ENCODE measurements at places on chromosomes 2 and 18.

DNA sequence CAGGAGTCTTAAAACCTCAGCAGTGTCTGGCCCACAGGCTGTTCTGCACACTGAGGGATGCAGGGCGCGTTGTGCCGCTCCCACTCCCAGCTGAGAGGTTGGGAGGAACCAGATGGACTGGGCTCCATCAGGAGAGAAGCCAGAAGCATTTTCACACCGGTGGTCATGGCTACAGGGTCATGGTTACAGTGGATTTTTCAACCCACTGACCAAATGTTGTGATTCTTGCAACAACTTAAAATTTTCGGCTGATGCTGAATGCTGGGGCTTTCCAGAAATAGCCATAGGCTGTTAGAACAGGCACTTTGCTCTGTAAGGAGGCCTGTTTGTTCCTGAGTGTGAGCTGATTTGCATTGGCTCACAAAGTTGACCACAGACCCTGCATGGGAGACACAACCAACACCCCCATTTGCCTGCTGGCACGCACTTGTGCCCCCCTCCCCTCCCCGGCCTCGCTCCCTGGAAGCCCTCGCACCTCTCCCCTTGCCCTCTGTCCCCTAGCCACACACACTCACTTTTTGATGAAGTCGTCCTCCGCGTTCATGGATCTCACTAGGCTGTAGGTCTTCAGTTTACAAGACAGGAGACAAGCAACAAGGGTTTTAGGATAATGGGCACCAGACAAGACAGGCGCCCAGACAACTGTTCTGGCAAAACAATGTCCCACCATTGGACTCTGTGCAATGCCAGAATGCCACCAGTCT is 3.4 kb downstream of the LPIN1 start:
- no peak for DNase-seq

DNA sequence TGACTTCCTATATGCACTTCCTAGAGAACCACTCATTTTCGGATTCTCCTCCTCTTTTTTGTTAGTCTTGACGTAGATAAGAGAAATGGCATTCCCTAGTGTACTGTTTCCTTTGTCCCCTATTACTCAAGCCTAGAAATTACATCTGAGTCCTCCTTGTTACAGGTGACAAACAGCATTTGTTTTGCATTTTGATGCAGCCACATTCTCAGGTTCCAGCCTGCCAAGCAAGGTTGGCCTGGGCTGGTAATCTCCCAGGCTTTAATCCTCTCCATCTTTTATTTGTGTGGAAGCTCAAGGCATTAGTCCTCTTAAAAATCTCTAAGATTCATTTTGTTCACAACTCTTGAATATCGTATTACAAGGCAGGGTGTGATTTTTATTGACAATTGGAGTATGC is 318.0 kb upstream of the NRP2 start:
- no peak for DNase-seq

DNA sequence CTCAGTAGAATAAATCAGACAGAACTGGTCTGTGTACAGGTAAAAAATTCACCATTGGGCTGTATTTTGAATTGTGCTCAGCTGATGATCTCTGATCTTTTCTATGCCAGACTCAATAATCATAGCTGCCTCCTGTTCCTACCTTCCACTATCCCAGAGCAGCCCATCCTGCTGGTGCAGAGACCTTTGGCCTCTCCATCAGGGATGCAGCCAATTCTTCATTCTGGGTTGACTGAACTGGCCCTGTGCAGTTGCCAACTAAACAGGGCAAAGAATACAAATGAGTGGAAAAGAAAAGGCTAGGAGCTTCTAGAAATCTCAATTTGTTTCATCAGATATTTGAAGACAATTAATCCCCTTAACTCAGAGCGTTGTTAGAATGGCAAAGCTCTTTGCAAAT is 1781.3 kb upstream of the CELF4 start:
- DNase-seq, result no peak

DNA sequence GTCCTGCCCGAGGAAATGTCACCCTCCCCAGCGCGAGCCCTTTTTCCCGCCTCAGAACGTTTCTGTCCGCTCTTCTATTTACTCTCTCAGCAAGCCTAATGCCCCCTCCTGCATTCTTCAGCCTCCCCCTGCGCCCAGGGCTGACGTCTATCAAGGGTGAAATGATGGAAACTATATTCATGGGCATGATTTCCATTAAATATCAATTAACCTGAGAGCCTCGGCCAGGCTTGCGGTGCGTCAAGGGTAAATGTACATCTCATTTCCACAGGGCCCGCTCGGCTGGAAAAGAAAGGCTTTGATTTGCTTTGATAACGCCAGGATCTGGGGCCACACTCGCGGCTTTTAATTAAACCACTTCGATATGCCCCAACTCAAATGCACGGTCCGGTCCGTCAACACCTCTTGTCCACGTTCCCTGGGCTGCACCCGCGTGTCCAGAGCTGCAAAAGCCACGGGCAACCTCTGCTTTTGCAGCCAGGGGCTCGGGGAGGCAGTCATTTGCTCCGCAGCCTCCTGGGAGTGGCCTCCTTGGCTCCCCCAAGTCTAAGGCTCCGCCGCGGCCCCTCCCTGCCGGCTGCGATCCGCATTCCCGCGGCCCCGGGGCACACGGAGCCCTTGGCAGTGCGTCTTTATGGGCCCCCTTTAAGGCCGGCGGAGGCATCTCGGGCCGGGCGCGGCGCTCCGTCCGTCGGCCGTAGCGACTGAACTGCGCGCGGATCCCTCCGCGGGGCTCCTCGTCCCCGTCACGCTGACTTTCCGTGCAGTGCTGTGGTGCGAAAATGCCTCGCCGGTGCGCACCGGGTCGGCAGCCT is at the start of gene HOXD8:
TSS of gene HOXD8 (plus strand) at position 724 of the 815 bp plus-strand sequence. CDS start 662 bp downstream, outside the sequence.
- no peak for DNase-seq

GRCh38 chr2:211228559-211228958 is 672.2 kb downstream of the CPS1 start:
- no peak for DNase-seq

DNA sequence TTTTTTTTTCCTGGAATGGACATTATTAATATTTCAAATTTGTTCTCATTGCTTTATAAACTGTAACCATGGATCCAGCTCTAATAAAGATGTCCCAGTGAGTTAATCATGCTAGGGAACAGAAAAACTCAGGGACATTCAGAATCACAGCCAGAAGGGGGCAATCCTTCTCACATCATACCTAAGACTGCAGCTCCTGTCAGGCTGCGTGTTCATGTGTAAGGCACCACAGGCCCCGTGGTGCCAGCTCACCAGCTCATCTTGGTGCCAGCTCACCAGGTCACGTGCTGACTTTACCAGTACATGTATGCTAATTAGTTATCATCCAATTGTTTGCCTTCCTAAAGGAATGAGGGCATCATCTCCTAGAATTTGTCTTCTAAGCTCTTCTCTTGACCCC is 84.7 kb upstream of the NEDD4L start:
- DNase-seq, result no peak

DNA sequence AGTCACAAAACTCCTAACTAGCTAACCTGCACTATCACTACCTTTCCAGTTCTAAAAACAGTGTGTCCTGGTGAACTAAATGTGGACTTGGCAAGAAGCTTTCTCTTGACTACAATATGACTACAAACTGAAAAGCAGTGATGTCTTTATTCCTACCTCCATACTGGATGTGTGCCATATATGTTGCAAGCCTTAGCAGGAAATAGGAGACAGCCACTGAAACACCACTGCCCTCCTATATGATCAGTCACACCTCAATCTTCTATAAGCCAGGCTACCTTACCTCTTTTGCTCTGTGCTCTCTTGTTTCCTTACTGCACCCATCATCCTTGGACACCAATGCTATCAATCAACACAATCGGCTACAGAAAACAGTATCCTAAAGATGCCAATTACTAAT is 34.1 kb downstream of the SS18 start:
- DNase-seq, result no peak

- no peak for DNase-seq
These were observed 139.7 kb downstream of the DDX1 start for GRCh38 chr2:15731213-15731888.

DNA sequence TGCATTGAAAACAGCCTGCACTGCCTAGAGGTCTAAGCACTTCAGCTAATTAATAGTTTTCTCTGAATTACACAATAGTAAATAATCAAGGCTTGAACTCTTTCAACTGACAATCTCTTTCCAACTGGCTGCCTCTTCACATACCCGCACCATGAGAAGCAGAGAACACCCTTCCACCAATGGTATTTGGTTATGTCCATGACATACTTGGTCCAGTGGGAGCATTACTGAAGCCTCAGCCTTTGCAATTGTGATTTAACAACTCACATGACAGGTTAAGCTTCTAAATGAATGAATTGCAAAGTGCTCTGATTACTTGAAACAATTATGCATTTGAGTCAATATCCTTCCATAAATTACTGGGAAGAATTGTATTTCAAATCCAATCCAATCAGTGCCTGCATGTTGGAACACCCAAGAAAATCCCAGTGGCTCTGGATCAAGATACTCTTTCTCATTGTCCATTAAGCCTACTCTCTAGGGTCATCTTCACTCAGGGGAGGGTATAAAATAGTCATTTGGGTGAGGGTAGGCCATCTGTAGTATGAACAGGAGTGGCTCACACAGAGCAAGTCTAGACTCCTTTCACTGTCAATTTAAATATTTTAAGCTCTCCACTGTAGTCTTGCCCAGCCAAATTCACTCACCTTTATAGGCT is 101.1 kb downstream of the HS1BP3 start:
- no peak for DNase-seq

GRCh38 chr2:20446255-20446916 is 488 bp upstream of the RHOB start:
- no peak for DNase-seq

- no peak for DNase-seq
These were observed 112.9 kb downstream of the AFF3 start for GRCh38 chr2:100029460-100029859.

GRCh38 chr2:190344276-190344827 is 963 bp downstream of the INPP1 start:
- no peak for DNase-seq

DNA sequence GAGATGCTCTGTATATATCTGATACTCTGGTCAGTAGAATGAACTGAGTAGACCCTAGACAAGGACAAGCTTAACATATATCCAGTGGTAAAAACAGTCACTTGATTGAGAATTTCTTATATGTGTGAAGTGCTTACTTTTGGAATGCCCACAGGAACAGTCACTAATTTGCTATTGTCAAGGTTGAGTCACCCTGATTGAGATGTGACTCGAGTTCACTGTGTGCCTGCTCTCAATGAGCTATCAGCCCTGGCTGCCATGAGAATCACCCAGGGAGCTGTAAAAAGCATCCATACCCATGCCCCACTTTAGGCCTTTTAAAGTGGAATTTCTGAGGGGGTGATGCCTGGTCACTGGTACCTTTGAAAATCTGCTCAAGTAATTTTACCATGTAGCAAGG is 283.7 kb downstream of the SUCLG1 start:
- no peak for DNase-seq
